ENCODE measurements at places on chromosomes 4 and X. TPM values are rescaled to one million over a fixed set of nuclear protein-coding genes. Genes with fewer than 3 reads are reported as not detected.

P2RY8 gene
- 1.0 TPM for polyA plus RNA-seq

RHOXF2B gene
- not detected for polyA plus RNA-seq

TENM3 gene
- 0.05 TPM for polyA plus RNA-seq

WDR13 gene
- polyA plus RNA-seq = 337 TPM

NSDHL gene
- polyA plus RNA-seq = 10.1 TPM

TMSB15C gene
- polyA plus RNA-seq = 3.5 TPM

MAGEE1 gene
- 0.25 TPM for polyA plus RNA-seq

TMEM156 gene
- 0.05 TPM for polyA plus RNA-seq

ZNF711 gene
- 1.0 TPM for polyA plus RNA-seq

PPP4R3C gene
- polyA plus RNA-seq = not detected

DCAF4L1 gene
- polyA plus RNA-seq = 0.25 TPM

USP17L24 gene
- polyA plus RNA-seq = not detected

ENPEP gene
- polyA plus RNA-seq = 4.3 TPM

GYG2 gene
- 0.13 TPM for polyA plus RNA-seq
